ENCODE measurements at places on chromosomes 4 and X. TPM values are rescaled to one million over a fixed set of nuclear protein-coding genes. Genes with fewer than 3 reads are reported as not detected.

DNA sequence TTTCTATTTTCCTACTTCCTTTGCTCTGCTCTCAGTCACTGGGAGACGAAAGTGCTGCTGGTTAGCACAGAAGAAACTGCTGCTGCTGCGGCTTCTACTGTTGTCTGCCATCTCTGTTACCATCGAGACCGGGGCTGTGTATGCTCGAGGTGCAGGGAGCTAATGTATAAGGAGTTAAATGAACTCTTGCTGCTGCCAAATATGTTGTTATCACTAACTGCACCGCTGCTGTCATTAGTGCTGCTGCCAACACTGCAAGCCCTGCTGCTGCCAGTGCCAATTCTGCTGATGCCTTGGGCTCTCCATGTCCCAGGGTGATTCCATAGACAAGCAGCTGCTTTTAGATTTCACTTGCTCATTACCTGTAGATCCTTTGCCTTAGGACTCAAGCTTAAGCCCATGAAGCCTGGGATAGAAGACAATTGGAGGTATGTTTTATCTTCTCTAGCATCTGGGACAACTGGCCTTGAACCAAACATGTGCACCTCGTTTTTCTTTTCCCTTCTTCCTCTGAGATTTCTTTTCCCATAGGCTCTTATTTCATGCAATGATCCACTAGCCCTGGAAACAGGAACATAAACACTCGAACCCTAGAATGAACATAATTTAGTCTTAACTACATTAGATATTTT, 107.8 kb downstream of the CCSER1 start:
- no peaks in the 10 kb centered on the region for H3K27me3 ChIP-seq
- DNase-seq = no peak
- H3K36me3 ChIP-seq = no peaks in the 10 kb centered on the region
- no peaks in the 10 kb centered on the region for H3K4me1 ChIP-seq

GRCh38 chrX:68922013-68922412, 93.2 kb downstream of the EFNB1 start:
- no peaks in the 10 kb centered on the region for H3K4me1 ChIP-seq
- no peak for DNase-seq
- H3K4me3 ChIP-seq = no peak overlapping the region
- no peak overlapping the region for H3K27ac ChIP-seq

GRCh38 chr4:124060261-124060918, 652.1 kb downstream of the ANKRD50 start:
- DNase-seq = peak; percentile 59
- H3K4me3 ChIP-seq = no peak overlapping the region
- no peaks in the 10 kb centered on the region for H3K36me3 ChIP-seq

GRCh38 chr4:153018031-153018430, 81.9 kb downstream of the FHDC1 start:
- H3K4me3 ChIP-seq = no peak overlapping the region
- no peak overlapping the region for H3K27ac ChIP-seq
- no peaks in the 10 kb centered on the region for H3K36me3 ChIP-seq
- H3K27me3 ChIP-seq = no peaks in the 10 kb centered on the region
- H3K4me1 ChIP-seq = no peaks in the 10 kb centered on the region

DNA sequence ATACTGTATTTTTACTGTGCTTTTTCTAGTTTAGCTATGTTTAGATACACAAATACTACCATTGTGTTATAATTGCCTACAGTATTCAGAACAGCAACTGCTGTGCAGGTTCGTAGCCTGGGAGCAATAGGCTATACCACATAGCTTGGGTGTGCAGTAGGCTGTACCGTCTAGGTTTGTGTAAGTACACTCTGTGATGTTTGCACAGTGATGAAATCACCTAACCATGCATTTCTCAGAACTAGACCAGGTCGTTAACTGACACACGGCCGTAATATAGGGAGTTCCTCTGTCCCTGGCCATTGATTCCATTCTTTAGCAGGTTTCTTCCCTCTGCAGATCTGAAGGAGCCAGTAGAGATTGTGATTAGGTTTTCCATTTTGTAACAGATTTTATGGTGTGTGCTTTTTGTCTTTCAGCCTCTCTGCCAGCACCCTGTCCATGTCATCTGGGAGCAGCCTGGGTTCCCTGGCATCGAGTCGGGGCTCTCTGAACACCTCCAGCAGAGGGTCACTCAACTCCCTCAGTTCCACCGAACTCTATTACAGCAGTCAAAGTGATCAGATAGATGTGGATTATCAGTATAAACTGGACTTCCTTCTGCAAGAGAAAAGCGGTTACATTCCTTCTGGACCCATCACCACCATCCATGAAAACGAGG, 59.5 kb downstream of the CLDN22 start:
- no peaks in the 10 kb centered on the region for H3K27me3 ChIP-seq
- H3K27ac ChIP-seq = no peak overlapping the region
- H3K4me3 ChIP-seq = no peak overlapping the region
- peaks cover 4% of the 10 kb centered on the region for H3K4me1 ChIP-seq

- H3K27me3 ChIP-seq = no peaks in the 10 kb centered on the region
- H3K4me1 ChIP-seq = no peaks in the 10 kb centered on the region
- H3K36me3 ChIP-seq = peaks cover 21% of the 10 kb centered on the region
- H3K4me3 ChIP-seq = no peak overlapping the region
- no peak for DNase-seq
Observed at GRCh38 chr4:105248613-105249012, 101.9 kb downstream of the TET2 start.

RNF150 gene
- 3.5 TPM for total RNA-seq

DNA sequence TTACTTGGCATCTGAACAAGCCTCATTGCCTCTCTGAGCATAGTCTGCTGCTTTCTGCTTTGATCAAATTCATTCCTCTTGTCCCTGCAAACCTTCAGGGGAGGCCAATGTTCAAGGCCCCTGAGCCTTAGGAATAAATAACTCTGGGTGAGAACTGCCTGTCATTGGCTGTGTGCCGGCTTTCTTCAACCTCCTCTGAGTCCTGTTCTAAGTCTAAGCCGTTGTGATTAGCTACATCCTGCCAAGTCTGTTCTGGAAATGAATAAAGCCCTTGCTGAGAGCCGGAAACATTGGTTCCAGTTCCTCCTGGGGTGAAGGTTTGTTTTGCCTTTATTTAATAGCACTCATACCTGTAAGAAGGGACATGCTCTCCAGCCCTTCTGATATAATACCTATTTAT, 13.8 kb downstream of the RNF4 start:
- no peaks in the 10 kb centered on the region for H3K36me3 ChIP-seq
- peaks cover 67% of the 10 kb centered on the region for H3K4me1 ChIP-seq
- peak; percentile 49 for DNase-seq
- H3K27me3 ChIP-seq = no peaks in the 10 kb centered on the region
- peak overlapping the region; percentile 37 for H3K27ac ChIP-seq
- no peak overlapping the region for H3K4me3 ChIP-seq

DNA sequence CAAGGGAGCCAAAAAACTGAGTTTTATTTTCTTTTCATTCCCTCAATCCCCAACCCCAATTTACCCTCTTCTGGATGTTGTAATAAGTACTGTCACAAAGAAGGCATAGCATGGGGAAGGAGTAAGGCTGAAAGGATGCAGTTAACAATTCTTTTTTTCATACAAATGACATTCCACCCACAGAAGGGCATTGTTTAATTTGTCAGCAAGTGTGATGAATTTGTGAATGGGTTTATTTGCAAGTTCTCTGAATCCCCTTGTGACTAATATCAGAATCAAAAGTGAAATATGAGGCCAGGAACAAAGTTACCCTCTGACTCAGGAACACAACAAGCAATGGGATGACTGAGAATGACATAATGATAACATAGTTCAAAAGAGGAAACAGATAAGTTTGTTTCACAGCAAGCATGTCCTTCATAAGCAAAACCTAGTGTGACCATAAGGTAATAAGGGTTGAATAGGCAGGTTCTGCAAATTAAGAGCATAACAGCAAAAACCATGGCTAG, 2.1 kb downstream of the GEMIN8 start:
- no peaks in the 10 kb centered on the region for H3K27me3 ChIP-seq
- H3K27ac ChIP-seq = peak overlapping the region; percentile 91
- no peak overlapping the region for H3K4me3 ChIP-seq
- no peaks in the 10 kb centered on the region for H3K36me3 ChIP-seq
- peaks cover 13% of the 10 kb centered on the region for H3K4me1 ChIP-seq

DNA sequence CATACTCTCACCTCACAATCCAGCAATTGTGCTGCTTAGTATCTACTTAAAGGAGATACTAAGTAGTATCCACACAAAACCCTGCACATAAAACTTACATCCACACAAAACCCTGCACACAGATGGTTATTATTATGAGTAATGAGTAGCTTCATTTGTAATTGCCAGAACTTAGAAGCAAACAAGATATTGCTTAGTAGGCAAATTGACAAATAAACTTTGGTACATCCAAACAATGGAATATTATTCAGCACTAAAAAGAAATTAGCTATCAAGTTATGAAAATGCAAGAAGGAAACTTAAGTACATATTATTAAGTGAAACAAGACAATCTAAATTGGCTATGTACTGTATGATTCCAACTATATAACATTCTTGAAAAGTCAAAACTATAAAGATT, 80.6 kb downstream of the NPY2R start:
- H3K4me3 ChIP-seq = no peak overlapping the region
- H3K4me1 ChIP-seq = no peaks in the 10 kb centered on the region
- no peak overlapping the region for H3K27ac ChIP-seq
- no peaks in the 10 kb centered on the region for H3K36me3 ChIP-seq
- H3K27me3 ChIP-seq = no peaks in the 10 kb centered on the region

CPZ gene
- total RNA-seq = not detected

DNA sequence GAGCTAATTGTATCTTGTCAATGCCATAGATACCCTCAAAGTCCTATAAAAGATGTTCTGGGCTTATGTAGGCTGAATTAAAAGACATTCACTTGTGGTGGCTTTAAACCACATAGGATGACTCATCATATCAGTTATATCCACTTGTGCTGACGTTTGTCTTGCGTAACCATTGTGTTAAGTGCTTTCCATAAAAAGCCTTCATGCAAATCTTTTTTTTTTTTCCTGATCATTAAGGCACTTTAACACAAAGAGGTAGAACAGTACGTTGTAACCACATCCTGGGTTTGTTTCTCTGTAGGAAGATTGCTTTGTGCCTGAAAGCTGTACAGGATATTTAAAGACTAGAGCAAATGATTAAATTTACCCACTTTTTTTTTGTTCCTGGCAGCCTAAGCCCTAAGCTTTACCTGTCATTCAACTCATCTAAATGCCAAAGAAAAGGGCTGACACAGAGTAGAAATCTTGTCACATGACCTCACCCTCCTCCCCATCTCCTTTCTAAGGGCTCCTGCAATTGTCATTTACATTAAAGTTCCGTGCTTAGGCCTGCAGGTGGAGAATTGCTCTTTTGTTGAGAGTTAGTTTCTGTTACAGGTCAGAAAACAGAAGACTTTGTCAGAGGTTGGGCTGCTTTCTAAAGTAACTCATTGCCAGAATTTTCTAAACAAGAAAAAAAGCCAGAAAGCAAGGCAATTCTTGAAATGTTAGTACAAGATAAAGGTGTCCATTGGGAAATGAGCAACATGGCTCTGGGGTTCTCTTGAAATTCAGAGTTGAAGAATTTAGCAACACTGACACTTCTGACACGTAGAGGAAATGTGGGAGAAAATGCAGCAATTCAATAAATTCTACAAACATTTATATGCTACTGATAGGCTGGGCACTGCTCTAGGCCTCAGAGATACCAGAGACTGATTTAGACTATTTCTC, 555.6 kb downstream of the PPARGC1A start:
- H3K4me1 ChIP-seq = peaks cover 25% of the 10 kb centered on the region
- peak overlapping the region; percentile 19 for H3K4me3 ChIP-seq
- no peaks in the 10 kb centered on the region for H3K27me3 ChIP-seq
- peak overlapping the region; percentile 81 for H3K27ac ChIP-seq
- DNase-seq = no peak

GRCh38 chr4:65845199-65845773, 175.0 kb upstream of the EPHA5 start:
- no peaks in the 10 kb centered on the region for H3K27me3 ChIP-seq
- no peak overlapping the region for H3K27ac ChIP-seq
- DNase-seq = no peak
- no peak overlapping the region for H3K4me3 ChIP-seq
- H3K4me1 ChIP-seq = no peaks in the 10 kb centered on the region
